ENCODE measurements at places on chromosomes 2 and 18.

GRCh38 chr2:147247749-147248148, 597.1 kb upstream of the ACVR2A start:
- DNase-seq: no peak

GRCh38 chr2:121529439-121530211, 1.1 kb upstream of the RNU4ATAC start:
- DNase-seq: no peak

- no peak for DNase-seq
These were observed 107.4 kb downstream of the NOL4 start for GRCh38 chr18:34117319-34117718.

DNA sequence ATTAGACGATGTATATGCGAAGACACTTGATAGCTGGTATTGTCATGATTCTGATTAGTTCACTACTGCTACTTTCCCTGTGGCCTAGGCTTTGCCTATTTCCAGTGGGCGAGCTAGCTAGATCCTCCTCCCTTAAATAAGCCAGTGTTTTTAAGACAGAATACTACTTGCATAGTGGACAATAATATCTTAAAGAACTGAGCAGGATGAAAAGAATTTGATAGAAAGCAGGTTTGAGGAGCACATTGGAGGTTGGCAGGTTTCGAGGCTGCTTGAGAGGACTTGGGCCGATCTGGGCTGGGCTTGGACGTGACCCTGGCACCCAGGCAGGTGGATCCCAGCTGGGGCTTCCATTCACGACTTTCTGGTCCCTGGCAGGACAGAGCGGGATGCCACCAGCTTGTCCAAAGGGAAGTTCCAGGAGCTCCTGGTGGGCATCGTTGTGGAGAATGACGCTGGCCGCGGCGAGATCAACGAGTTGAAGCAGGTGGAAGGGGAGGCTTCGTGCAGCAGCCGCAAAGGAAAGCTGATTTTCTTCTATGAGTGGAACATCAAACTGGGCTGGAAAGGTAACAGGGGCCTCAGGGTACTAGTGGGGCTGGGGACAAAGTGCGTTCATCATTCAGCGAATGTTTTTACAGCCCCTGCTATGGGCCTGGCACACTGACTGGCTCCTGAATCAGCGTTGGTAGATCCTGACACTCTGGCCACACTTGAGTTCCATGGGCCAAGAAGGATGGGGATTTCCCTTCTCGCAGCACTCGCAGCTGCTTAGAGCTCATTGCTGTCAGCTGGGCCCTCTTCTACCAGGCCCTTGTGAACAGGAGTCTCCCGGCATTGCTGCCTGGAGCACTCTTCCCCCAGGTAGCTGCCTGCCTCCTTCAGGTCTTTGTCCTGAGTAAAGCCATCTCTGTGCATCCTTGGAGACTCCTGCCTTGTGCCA, 16.9 kb downstream of the C2orf74 start:
- no peak for DNase-seq

- DNase-seq: no peak
These were observed 27.5 kb upstream of the MARCHF7 start for GRCh38 chr2:159684796-159685195.

DNA sequence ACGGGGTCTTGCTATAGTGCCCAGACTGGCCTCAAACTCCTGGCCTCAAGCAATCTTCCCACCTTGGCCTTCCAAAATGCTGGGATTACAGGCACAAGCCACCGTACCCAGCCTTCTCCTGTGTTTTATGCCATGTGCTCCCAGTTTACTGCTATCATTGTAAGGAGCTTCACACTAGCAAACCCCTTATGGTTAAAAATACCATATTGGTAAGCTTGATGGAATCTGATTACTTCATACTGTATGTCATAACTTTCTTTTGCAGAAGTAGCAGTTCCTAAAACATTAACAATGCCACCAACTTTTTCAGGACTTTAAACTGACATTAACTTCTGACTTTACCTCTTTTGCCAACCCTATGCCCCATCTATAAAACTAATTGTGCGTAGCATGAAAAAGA, 36.2 kb downstream of the HAT1 start:
- no peak for DNase-seq

DNA sequence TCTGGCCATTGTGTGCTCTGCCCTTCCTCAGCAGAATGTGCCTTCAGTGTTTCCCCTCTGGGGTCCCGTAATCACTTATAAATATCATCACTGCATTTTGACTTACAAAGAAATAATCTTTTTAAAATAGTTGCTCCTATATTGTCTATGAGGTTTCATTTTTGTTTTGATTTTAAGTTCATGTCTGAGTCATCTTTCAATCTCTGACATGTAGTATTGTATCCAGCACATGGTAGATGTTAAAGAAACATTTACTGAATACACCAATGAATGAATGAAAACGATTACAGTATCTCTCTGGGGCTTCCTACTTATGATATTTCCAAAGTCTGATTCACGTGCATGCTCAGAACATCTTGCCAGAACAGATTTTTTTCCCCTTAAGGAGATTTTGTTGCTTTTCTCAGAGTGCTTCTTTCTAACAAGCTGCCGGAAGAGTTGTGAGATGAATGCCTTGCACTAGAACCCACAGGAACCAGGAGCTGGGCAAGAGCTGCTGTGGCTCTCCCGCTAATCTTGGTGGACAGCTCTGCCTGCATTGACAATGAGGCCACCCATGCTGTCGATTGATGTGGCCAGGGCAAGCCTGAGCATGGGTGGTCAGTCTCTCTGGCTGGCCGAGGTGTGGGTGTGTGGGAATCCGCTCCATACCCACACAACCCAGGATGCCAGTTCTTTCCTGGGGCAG, 199.4 kb downstream of the CYRIA start:
- no peak for DNase-seq

GRCh38 chr2:105237045-105237765, 4.3 kb upstream of the GPR45 start:
- no peak for DNase-seq

GRCh38 chr18:4416976-4417375, 38.1 kb downstream of the DLGAP1 start:
- no peak for DNase-seq

- no peak for DNase-seq
These were observed 19.9 kb upstream of the SMCHD1 start for GRCh38 chr18:2635586-2635985.

- no peak for DNase-seq
These were observed 262.7 kb downstream of the MYCN start for GRCh38 chr2:16203069-16203468.

DNA sequence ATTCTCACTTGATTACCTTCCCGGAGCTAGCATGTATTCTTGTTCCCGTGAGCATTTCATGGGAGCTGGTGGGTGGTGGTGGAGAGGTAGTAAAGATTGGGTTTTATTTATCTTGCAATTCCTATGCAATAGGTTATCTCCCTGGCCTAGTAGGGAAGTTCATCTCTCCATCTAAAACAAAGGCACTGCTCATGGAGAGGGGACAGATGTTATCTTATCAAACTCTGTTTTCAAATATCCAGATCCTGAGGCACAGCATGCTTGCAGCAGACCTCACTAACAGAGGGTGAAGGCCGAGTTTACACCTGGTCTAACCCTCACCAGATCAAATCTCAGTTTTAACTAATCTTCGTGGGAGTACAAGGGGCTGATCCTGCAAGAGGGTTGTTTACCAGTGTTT, 98.9 kb downstream of the CYRIA start:
- DNase-seq: no peak

- DNase-seq: no peak
These were observed 282.1 kb upstream of the TRIB2 start for GRCh38 chr2:12434630-12435098.

GRCh38 chr18:22385718-22386117, 32.0 kb downstream of the CTAGE1 start:
- DNase-seq: no peak

DNA sequence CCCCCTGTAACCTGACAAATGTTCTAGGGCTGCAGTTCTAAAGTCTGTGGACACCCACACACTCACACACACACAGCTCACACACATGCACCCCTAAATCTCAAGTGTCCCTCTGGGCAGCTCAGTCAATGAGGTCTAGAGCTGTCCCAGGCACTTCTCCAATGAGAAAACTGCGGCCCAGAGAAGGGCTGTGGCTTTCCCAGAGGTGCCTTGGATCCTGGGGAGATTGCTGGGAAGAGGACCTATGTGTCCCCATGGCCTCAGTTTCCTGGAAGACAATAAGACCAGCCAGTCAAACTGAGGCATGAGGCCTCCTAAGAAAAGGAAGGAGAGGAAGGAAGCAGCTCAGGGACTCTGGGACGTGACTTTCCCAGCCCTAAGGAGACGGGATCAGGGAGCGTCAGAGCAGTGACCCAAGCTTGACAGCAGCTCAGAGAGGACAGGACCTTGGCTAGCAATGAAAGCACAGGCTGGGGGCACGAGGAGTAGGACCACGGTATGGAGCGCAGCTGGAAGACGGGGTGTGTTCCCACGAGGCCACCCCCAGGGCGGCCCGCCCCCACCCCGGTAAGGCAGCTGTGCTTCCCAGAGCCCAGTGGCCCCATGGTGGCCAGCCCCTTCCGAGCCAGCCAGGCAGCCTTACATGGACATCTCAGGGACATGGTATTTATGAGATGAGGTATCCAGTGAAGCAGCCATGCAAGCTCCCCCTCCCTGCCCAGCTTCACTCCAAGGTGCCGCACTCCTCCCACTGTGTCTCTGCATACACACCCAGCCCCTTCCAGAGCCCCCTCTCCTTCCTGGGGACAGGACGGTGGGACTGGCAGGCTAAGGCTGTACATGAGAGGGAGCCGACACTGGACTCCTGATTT, 46.0 kb downstream of the TNS1 start:
- DNase-seq: no peak

DNA sequence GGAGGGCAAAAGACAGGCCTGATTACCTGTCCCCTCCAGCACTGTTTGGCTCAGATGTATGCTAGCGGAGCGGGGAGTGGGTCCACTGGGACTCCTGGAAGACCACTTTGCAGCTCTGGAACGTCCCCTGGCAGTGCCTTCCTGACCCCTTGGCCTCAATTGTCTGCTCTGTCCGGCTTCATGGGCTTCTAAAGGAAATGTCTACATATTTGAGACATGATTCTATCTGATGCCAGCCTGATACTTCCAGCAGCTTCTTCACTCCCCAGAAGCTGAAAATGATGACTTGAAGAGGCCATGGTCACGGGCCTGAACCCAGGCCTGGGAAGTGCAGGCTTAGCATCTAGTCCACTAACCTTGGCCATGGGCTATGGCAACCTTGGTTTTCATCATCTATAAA, 112.1 kb downstream of the ACAA2 start:
- no peak for DNase-seq

DNA sequence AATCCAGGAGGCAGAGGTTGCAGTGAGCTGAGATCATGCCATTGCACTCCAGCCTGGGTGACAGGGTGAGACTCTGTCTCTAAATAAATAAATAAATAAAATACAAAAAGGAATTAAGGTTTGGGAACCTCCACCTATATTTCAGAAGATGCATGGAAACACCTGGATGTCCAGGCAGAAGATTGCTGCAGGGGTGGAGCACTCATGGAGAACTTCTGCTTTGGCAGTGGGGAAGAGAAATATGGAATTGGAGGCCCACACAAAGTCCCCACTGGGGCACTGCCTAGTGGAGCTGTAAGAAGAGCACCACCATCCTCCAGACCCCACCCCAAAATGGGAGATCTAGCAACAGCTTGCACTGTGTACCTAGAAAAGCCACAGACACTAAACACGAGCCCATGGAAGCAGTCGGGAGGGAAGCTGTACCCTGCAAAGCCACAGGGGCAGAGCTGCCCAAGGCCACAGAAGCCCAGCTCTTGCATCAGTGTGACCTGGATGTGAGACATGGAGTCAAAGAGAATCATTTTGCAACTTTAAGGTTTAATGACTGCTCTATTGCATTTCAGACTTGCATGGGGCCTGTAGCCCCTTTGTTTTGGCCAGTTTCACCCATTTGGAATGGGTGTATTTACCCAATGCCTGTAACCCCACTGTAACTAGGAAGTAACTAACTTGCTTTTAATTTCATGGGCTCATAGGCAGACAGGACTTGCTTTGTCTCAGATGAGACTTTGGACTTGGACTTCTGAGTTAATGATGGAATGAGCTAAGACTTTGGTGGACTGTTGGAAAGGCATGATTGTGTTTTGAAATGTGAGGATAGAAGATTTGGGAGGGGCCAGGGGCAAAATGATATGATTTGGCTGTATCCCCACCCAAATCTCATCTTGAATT, 265.3 kb downstream of the ZEB2 start:
- DNase-seq: no peak

- DNase-seq: no peak
These were observed 49.8 kb upstream of the NAB1 start for GRCh38 chr2:190599073-190599472.

DNA sequence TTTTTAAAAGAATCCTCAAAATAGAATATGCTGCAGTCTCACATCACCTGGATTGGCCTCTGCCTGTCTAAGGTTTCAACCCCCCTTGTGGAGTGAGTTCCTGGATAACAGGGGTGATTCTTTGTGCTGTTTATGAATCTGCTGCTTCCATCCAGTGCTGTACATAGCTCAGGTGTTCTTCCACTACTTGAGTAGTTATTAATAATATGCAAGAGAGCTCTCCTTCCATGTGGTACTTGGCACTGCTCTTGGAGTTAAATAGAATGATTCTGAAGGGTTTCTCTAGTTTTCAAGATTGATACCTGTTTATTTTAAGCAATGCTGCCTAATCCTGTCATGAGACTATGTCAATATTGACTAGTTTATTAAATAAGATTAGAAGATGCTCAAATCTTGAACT, 273.6 kb downstream of the RDH14 start:
- DNase-seq: no peak

- DNase-seq: no peak
These were observed 64.6 kb downstream of the NCKAP1 start for GRCh38 chr2:182973441-182974352.

GRCh38 chr2:143847257-143847656, 672.7 kb downstream of the ZEB2 start:
- DNase-seq: no peak

DNA sequence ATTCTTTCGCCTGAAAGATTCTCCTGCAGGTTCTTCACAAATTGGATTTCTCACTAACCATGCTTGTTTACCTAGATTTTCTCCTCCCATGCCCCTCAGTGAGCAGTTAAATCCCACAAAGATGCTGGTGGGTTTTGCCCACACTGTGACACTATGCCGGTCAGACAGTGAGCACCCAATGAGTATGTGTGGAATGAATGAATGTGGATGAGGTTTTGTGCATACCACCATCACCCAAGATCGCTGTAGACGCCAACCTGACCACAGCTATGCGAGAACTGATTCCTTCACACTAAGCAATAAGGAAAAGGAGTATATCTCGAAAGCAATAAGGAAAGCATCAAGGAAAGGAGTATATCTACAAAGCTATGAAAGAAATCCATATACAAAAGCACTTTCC, 116.7 kb downstream of the PID1 start:
- no peak for DNase-seq

DNA sequence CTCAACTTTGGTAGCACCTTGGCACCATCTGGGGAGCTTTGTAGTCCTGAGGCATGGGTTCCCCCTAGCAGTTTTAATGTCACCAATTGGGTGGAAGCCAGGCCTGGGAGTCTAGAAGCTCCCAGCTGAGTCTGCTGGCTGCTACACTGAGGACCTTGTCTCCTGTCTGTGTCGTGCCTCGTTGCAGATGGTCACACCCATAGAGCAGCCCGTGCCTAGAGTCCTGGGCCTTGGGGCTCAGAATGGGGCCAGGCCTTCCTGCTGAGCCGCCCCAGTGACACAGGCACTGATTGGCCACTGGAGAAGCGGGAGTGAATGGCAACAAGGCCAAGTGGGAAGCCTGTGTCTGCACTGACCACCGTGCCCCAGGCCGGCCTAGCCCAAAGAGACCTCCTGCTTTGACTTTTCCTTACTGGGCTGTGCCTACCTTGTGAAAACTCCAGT, 113.2 kb downstream of the SH3RF3 start:
- no peak for DNase-seq

Data from activated CD8-positive, alpha-beta memory T cell treated with anti-CD3 and anti-CD28 coated beads for 4 hours (primary cell).